Renal cortex interstitium (tissue), 15 donors: ENCODE measurements at places on chromosomes 12 and 14. TPM values are rescaled to one million over a fixed set of nuclear protein-coding genes. Genes with fewer than 3 reads are reported as not detected.
A peak's percentile ranks its signal among the peaks of the same experiment; 100 is the strongest.

DNA sequence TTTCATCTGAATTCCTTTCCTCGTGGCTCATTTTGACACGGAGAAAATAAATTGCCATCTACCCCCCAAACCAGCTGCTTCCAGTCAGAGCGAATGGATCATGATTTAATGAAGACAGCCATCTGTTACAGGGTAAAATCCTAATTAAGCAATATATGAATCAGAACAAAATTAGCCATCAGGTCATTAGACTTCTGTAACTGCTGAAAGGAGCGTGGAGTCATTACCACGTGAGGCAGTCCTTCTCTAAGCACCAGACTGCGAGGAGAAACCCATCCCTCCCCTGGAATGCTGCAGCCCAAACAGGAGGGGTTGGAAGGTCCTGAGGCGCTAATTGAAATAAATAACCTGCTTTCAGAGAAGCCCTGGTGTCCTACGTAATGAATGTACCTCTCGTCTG, 51.1 kb upstream of the TCL1A start:
- DNase-seq = no peak

DNA sequence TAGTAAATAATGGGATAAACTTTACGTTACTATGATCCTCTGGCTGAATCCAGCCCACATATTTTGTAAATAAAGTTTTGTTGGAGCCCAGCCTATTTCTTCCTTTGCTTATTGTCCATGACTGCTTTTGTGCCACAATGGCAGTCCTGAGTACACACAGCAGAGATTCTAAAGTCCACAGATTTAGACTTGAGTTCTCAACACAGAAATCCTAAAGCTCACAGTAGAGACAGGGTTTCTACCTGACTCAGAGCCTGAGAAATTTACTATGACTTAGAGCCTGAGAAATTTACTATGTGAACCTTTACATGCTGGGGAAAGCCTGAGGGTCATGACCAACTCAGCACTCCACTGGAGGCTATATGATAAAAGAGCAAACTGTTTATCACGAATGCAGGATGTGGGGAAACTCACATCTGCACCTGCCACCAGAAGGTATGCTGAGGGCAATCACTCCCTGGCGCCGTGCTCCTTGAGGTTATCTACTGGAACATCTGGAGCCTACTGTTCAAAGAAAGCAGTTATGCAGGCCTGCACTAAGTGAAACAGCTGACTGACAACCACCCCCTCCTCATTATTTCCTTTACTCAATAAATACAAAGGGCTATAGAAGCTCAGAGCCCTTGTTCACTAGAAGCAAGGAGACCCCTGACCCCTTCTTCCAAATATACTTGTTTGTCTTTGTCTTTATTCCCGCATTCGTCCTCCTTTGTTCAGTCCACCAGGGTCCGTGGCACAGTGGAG, 52.6 kb upstream of the BICD1 start:
- DNase-seq = no peak

DNA sequence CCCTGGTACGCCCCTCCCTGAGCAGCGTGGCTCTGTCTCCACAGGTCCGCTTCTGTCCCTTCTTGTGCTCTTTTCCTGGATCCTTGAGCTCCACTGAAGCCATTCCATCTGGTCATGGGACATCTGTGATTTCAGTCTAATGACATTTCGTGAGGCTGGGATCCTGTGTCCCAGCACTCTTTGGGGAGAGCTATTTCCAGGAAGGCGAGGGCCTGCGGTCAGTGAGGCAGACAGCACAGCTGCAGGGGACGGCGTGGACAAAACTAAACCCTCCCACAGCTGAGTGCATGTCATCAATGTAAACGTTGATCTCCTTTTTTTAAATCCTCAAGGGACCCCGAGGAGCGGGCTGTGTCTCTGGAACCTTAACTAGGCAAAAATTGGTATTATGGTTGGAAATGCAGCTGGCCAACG, 127.7 kb downstream of the DACT1 start:
- DNase-seq = no peak

PTMS gene
- 676 TPM for polyA plus RNA-seq

DNA sequence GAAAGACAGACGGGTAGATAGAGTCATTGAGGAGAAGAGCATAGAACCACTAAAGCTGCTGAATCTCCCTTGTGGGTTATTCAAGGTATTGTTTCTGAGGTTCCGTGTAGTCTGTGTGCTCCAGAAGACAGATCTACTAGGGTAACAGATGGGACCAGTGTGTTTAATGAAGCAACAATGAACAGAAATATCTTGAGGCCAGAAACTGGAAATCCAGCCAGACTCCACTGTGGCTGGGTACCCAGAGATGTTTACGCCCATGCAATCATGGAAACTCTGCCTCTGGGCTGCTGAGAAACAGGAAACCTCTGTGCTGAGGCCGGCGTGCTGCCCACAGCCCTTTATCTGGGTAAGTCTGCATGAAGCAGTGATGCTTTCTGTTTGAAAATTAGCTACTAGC, 8.3 kb downstream of the PROX2 start:
- no peak for DNase-seq

HHIPL1 gene
- 1.6 TPM for polyA plus RNA-seq

DNA sequence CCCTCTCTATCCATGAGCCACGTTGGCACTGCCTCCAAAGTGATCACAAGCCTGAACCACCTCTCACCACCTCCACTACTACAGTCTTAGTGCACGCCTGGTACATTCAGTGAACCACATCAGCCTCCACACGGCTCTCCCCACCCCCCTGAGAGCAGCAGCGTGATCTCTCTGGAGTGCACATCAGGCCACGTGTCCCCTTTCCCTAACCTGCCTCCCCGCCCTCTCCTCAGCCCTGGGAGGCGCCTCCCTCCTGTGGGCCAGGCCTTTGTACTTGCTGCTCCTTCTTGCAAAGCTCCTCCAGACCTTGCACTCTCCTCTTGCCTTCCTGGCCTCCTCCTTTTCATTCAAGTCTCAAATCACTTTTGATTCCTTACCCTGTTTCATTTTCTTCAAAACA, 49.8 kb downstream of the SLC6A12 start:
- DNase-seq = no peak

DNA sequence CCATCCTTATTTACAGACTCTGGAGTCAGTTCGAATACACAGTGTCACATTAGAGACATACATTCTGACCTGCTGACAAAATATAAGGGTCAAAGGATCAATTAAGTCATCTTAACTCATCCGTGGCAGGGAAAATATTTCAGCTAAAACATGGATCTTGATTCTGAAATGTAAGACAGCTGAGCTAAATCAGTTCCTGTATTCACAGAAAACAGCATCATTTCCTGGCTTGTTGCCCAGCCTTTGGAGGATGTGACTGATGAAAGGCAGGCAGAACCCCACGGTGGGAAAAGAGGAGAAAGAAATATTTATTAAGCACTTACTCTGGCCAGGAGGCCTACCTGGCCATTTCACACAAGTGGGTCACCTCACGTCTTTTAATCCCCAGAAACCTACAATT, 101.9 kb downstream of the GAS2L3 start:
- peak; percentile 63 for DNase-seq

DNA sequence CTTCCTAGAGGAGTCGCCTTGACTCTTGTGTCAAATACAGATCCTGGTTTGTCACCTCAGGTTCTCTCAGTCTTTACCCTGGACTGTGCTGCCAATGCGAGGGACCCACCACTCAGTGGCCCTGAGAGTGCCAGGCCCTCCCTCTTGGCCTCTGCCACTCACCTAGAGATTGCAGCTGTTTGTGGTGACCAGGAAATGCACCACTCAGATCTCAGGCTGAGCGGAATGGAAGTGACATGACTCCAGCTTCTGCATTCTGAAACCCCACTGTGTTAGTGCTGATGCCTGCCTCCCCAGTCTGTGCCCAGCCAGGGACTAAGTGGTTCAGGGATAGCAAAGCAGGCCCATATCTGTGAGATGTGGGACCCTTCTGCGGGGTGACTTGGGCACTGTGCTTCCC, 27.8 kb upstream of the NEDD1 start:
- DNase-seq = no peak

DNA sequence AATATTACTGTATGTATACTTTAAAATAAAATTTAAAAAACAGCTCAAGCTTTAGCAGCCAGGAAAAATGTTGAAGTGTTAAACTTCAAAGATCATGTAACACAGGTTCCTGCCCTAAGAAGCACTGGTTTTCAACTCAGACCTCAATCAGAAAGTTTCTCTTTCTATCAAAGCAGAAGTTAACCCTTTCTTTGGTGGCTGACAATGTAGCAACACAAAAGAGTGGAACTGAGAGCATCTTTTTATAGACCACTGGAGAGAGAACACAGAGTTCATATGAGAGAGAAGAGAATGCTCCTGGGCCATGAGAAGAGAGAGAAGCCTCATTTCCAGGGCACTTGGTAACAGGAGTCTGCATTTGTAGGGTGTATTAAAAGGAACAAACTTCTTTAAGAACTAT, 42.2 kb upstream of the KTN1 start:
- DNase-seq = no peak

STYK1 gene
- polyA plus RNA-seq = 0.80 TPM

- no peak for DNase-seq
Observed at GRCh38 chr12:108299516-108299915, 39.6 kb downstream of the CMKLR1 start.

DNA sequence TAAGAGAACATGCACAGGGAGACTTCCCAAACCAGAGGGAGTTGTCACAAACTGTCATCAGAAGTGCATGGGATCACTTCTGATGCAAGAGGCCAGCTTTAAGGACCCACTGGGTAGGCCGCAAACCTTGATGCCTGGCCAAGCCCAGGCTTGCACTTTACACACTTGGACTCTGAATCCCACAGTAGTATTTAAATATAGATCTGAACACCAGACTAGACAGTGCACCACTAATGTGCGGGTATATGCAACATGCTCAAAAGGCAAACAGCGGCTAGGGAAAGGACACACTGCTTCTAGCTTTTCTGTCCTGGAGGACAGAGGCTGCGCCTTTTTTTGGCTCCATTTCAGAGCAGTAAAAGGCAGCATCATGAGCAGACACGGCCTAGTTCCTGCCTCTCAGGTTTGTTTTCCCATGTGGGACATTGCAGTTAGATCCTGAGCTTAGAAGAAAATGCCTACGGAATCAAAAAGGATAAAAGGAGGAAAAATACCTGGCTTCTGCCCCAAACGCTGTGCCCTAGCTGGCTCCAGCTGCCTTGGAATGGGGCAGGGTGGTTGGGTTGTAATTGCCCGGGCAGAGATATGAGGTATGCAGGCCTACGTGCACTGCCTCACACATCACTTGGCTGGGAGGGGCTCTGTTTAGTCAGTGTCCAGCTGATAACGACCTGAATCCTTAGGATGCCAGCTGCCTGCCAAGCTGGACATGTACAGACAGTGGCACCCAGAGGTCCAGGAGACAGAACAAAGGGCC, 84.5 kb upstream of the EGLN3 start:
- no peak for DNase-seq

DNA sequence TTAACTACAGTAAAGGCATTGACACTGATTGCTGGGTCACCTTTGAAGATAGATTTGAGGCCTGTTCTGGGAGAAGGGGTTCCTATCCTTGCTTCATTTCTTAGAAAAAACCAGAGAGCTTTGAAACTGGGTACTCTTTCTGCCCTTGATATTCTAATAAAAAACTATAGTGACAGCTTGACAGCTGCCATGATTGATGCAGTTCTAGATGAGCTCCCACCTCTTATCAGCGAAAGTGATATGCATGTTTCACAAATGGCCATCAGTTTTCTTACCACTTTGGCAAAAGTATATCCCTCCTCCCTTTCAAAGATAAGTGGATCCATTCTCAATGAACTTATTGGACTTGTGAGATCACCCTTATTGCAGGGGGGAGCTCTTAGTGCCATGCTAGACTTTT, 36.4 kb downstream of the CAND1 start:
- DNase-seq = no peak

DNA sequence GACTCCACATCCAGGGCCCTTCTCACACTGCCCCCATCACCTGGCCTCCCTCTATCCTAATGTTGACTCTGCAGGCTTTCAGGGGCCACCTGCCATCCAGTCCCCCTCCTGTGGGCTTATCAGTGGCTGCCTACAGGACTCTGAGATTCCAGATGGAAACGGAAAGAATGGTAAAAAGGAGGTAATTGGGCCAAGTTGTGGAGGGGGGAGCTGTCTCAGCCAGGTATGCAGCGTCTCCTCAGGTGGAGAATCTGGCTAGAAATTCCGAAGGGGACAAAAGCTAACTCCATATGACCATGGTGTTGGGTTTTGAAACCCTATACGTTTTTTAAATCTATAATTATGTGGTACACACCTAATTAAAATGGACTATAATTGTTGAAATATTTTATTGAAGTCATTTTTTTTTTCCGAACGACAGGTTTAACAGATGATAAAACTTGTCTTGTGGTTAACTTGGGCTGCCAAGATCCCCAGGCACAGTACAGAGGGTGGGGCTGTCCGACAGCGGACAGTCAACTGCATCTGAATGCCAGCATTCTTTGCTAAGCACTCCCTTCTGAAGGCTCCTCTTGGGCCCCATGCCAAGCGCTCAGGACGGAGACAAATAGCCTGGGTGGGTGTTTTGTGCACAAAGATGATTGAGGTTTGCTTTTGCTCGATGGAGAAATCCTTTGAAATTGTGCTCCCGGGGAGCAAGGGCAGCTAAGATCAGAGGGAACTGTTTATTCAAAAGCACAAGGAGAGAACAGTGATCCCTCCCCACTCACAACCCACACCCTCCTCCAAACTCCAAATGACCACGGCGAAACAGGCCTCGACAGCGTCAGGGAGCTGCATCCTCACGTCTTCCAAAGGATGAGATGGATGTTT, 365.6 kb downstream of the BCL11B start:
- no peak for DNase-seq

DNA sequence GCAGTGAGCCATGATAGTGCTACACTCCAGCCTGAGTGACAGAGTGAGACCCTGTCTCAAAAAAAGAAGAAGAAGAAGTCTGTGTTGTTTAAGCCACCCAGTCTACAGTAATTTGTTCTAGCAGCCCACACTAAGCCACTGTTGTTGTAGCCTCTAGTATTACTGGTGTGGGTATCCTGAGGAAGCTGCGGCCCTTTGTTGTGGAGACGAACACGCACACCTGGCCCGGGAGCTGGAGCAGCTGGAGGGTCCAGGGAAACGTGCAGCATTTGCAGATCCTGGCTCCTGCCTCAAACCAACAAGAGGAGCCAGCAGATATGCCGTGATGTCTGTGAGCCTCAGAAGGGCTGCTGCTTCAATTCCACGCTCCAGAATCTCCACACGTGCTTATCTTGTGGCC, 65.3 kb downstream of the MAP1LC3B2 start:
- no peak for DNase-seq

- no peak for DNase-seq
Observed at GRCh38 chr14:24794644-24795305, 160.8 kb upstream of the GZMB start.

- DNase-seq = no peak
Observed at GRCh38 chr12:100953217-100953616, 158.6 kb downstream of the ANO4 start.

- no peak for DNase-seq
Observed at GRCh38 chr12:54624315-54625279, 10.1 kb downstream of the LACRT start.

GRCh38 chr12:107983756-107984472, 145.2 kb upstream of the WSCD2 start:
- DNase-seq = no peak
